Fibroblast of upper back skin (primary cell): ENCODE measurements at places on chromosomes 12 and 14.

DNA sequence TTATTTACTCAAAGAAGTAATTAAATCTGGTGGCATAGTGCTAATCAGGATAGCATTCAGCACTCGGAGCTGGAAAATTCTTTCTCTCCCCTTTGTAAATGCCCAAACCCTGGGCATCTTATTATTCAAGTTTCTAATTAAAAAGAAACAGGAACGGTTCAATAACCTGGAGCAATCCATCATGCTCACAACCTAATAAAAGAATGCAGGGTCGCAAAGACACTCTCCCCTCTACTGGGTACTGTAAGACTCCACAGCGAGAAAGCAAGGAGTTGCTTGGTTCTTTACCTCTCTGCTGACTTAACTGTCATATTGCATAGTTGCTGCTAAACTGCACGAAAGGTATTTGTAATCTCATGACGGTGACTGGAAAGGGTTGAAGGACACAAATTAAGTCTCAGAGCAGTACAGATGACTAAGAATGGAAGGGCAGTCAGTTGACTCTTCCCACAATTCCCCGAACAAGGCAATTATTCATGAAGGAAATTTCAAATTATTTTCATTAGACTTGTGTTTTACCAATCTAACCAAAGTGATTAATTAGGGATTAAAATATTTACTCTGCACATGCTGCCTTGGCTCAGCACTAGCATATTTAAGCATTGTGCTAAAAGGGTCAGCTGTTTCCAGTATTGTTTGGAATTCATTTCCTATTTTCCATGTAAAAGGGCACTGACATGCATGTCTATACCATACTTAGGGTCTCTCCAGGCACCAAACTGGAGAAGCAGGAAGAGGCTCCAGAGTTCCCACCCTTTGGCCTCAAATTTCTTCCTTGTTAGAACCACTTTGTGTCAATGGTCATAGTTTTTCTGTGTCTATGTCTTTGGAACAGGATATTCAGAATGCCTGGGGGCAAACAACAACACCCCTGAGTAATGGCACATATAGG is 182.2 kb downstream of the EXOC5 start:
- DNase-seq, result no peak

DNA sequence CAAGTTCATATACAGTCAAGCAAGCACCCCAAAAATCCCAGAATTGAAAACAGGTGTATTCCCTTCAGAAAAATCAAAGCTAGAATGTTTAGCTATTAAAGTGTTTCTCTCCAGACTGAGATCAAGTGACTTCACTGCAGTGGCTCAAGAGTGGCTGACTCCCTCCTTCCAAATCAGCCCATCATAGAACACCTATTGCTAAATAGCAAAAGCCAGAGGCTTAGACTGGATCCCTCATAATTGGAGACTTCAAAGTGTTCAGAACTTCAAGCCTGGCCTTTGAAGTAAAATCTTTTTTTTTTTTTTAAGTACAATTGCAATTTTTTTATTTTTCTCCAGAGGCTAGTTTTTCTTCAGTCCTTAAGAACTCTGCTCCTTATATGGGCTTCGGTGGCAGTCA is 50.0 kb upstream of the CERS5 start:
- no peak for DNase-seq

DNA sequence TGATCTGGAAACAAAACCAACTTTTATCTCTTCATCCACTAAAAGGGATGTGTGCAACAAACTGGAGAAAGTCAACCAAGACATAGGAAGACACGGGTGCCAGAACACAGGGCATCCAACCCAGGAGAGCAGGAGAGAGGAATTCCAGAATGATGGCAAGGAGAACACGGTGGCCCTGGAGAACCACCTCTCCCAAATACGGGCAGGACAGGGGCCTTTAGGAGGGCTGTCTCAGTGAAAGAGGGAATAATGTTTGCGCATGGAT is 93.4 kb upstream of the EGLN3 start:
- no peak for DNase-seq

GRCh38 chr12:124120739-124121138 is 147.7 kb downstream of the ZNF664 start:
- DNase-seq, result no peak

DNA sequence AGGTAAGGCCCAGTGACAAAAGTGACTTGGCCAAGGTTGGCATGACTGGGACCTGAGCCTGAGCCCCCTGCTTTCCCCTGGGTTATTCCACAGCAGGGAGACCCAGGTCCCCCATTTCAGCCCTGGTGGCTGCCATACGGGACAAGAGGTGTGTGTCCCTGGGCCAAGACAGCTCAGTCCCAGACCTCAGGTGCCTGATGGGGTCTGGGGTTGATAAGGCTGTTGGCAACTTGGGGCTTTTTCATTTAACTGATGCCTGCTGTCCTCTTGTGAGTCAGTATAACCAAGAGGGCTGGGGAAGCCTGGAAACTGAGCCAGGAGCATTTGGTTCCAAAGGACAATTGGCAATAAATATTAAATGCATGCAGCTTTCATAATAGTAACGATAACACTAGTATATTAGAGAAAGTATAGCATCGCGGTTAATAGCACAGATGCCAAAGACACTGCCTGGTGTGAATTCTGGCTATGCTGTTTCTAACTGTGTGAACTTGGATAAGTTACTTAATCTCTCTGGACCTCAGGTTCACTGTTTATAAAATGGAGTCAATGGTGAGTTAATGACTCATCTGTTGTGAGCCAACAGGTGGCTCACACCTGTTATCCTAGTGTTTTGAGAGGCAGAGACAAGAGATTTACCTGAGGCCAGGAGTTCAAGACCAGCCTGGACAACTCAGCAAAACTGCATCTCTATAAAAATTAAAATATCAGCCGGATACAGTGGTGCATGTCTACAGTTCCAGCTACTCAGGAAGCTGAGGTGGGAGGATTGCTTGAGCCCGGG is 898 bp downstream of the SDSL start:
- DNase-seq, result no peak

- no peak for DNase-seq
Observed at GRCh38 chr14:93986955-93987354, 10.1 kb upstream of the CCDC197 start.

DNA sequence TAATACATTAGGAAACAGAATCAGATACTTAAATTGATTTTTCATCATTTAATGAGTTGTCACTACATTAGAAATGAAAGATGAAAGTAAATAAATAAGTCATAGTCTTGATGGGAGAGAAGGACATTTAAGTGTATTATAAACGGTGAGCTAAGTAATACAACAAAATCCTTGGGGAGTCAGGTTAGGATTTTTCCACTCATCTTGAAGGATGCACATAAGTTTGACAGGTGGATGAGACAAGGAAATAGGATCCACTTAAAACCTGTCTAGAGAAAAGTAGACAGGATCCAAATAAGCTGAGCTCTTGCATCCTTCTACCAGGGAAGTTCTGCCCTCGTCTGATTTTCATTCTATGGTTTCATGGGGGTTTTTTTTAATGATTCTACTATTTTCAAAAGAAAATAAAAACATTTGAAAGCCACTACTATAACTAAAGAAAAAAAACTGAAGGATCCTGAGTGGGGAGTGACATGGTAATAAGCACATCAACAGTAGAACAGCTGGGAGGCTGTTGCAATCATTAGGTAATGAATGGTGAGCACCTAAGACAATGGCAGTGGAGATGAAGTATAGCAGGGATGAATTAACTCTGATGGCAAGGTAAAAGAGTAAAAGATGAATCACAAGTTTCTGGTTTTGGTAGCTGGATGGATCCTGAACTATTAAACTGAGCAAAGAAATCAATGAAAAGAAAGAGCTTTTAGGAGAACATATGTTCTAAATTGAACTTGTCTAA is 17.0 kb downstream of the CEP128 start:
- DNase-seq, result no peak

DNA sequence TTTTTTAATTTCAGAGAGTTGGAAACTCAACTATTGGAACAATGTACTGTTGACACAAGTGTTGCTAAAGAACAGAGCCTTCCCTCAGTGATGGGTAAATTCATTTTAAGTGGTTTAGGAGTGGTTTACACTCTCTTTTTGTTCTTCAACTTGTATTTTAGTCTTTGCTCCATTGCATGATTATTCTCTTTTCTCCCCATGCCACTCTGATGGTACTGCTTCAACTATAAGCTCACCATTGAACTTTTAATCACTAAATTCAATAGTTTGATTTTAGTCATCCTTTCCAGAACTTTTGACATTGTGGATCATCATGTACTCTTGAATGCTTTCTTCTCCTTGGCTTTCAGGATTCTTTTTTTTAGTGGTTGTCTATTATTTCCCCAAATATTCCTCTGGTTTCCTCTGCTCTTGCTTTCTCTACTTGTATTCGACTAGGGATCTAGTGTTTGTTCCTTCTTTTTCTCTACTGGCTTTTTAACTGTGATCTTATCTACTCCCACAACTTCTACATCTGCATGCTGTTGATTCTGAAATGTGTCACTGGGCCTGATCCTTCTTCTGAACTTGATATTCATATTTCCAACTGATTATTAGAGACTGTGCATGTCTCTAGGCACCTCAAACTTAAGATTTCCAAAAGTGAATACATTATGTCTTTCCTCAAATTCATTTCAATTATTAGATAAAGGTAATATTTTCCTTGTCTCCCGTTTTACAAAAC is 15.4 kb downstream of the ACTR10 start:
- DNase-seq, result no peak

GRCh38 chr12:89350260-89350629 is 2.1 kb downstream of the DUSP6 start:
- DNase-seq, result no peak

- peak; percentile 97 for DNase-seq
Observed at GRCh38 chr14:23829736-23830471, 123.7 kb upstream of the DHRS4 start.

DNA sequence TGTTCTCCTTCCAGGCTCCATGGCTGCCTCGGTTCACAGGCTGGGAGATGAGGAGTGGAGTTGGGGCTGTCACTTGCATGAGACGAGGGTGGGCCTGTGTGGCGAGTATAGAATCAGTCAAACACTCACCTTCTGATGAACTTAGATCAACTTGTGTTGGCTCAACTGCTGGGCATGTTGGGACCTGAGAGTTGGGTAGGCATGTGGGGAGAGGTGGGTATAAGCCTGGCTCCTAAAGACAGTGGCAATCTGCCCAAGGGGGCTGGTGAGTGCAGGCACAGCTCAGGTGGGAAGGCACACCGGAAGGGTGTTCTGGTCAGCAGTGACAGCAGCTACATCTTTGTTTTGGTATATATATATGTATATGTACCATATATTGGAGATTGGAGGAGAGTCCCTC is 30.1 kb upstream of the TDRD9 start:
- DNase-seq, result no peak

DNA sequence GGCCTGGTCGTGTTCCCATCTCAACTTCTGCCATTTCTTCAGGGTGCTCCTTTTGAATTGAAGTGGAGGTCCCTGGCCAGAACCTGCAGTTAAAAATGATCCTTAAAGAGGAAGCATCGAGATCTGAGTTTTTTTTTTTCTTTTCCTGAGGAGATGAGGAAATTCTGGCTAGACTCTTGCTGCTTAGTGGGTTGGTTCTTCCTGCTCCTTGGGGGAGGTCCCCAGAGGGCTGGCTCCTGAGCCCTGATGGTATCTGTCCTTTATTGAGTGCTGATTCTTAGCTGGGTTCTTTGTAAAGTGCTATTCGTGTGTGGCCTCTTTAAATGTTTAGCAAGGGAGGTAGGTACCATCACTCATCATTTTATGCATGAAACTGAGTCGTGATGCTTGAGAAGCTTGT is 11.7 kb downstream of the PELI2 start:
- no peak for DNase-seq

DNA sequence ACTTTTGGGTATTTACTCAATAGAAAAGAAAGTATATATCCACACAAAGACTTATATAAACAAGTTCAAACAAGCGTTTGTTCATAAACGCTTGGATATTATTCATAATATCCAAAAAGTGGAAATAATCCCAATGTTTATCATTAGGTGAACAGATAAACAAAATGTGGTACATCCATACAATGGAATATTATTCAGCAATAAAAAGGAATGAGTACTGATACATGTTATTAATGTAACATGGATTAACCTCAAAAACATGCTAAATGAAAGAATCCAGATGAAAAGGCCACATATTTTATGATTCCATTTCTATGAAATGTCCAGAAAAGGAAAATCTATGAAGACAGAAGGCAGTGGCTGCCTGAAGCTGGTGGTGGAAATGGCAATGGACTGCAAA is 16.8 kb upstream of the MYH7 start:
- no peak for DNase-seq

GRCh38 chr12:59890896-59891579 is 295.2 kb downstream of the SLC16A7 start:
- DNase-seq, result no peak

DNA sequence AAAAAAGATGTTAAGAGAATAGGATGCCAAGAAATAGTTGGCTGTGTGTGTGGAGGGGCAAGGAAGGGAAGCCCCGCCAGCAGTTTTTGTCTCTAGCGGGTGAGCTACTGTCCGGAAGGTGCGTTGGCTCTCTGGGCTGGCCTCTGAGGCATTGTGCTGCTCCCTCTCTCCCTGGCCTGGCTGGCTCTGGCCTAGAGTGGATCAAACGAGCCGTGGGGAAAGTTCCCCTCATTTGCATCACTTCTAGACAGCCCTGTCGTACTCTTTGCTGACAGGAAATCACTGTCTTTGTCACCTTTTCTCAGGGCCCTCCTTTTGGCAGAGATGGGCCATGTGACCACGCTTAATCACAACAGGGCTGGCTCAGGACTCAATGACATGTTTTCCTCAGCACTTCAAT is 236.1 kb upstream of the NPAS3 start:
- DNase-seq, result peak; percentile 51

DNA sequence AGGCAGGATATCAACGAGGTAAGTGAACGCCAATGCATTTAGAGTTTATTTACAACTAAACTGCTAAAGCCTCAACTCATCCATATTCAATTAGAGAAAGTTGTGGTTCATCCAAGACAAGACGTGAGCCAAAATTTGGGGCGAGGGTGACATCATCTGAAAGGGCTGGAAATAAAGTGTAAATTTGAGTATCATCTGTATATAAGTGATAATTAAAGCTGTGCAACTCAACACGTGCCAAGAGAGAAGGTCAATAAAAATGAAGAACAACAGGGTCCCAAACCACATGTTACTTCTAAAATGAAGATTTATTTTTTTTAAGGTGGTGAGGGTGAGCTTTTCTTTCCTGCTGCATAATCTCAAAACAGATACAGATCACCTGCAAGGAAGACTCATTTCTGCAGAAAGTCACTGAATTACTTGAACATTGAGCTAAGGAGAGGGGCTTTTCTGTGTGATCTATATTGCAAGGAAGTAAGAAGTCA is 203.6 kb downstream of the EFCAB11 start:
- DNase-seq, result no peak

GRCh38 chr12:52168019-52168717 is 23.6 kb downstream of the KRT80 start:
- no peak for DNase-seq

GRCh38 chr12:75137896-75138295 is 71.7 kb downstream of the KCNC2 start:
- DNase-seq, result no peak

GRCh38 chr12:117313926-117314325 is 47.5 kb downstream of the NOS1 start:
- no peak for DNase-seq

- no peak for DNase-seq
Observed at GRCh38 chr12:77813558-77813957, 17.1 kb upstream of the NAV3 start.

GRCh38 chr12:46983959-46984841 is 95.2 kb upstream of the PCED1B start:
- DNase-seq, result peak; percentile 69

GRCh38 chr14:92437729-92438285 is 75.8 kb upstream of the RIN3 start:
- no peak for DNase-seq
